ENCODE measurements at places on chromosomes 13 and 19. TPM values are rescaled to one million over a fixed set of nuclear protein-coding genes. Genes with fewer than 3 reads are reported as not detected.

- no peaks in the 10 kb centered on the region for H3K36me3 ChIP-seq
- H3K4me3 ChIP-seq = no peak overlapping the region
- no peak for DNase-seq
- no peak overlapping the region for H3K27ac ChIP-seq
- H3K4me1 ChIP-seq = no peaks in the 10 kb centered on the region
These were observed 206.0 kb downstream of the FGF14 start for GRCh38 chr13:102195566-102196462.

PRR22 gene
- total RNA-seq = 1.8 TPM

- H3K36me3 ChIP-seq = no peaks in the 10 kb centered on the region
- peak within 1 kb of the TSS; percentile 15 for H3K4me3 ChIP-seq
- no peaks in the 10 kb centered on the region for H3K4me1 ChIP-seq
- peaks cover 33% of the 10 kb centered on the region for H3K27me3 ChIP-seq
- DNase-seq = no peak
- no peak within 1 kb of the TSS for H3K27ac ChIP-seq
These were observed at the start of gene SLC7A10 for GRCh38 chr19:33225458-33225926. Gene SLC7A10 (minus strand): TSS chr19:33225850. CDS start chr19:33225703, 147 bp downstream.

GRCh38 chr19:41225238-41226052 lies 6.4 kb downstream of the AXL start:
- H3K27me3 ChIP-seq = peaks cover 2% of the 10 kb centered on the region
- H3K4me1 ChIP-seq = no peaks in the 10 kb centered on the region
- DNase-seq = peak; percentile 80
- peak overlapping the region; percentile 62 for H3K4me3 ChIP-seq
- no peaks in the 10 kb centered on the region for H3K36me3 ChIP-seq

DNA sequence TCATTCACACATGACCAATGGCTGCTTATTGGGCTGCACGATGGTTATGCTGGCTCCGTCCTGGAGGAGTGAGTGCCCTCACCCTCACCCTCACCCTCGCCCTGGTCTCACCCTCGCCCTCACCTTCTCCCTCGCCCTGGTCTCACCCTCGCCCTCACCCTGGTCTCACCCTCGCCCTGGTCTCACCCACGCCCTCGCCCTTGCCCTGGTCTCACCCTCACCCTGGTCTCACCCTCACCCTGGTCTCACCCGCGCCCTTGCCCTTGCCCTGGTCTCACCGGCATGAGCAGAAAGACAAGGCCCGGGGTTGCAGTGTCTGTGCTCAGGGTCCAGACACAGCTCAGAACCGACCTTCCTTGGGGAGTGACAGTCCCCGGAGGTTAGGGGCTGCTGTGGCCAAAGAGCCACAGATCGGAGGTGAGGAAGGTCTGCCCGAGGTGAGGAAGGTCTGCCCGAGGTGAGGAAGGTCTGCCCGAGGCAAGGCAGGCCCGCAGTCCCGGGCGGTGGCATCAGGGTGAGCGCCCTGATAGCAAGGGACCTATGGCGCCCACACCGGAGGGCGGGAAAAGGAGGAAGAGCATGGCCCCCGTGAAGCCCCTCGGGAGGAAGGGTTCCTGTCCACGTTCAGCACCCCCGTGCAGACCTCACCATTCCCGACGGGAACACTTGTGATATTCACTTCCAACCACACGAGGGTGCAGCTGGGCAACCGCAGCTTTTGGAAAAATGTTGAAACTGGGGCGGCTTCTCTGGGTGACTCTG lies 65.6 kb downstream of the MCF2L start:
- peaks cover 5% of the 10 kb centered on the region for H3K4me1 ChIP-seq
- H3K27ac ChIP-seq = no peak overlapping the region
- no peaks in the 10 kb centered on the region for H3K27me3 ChIP-seq
- H3K4me3 ChIP-seq = peak overlapping the region; percentile 11

DNA sequence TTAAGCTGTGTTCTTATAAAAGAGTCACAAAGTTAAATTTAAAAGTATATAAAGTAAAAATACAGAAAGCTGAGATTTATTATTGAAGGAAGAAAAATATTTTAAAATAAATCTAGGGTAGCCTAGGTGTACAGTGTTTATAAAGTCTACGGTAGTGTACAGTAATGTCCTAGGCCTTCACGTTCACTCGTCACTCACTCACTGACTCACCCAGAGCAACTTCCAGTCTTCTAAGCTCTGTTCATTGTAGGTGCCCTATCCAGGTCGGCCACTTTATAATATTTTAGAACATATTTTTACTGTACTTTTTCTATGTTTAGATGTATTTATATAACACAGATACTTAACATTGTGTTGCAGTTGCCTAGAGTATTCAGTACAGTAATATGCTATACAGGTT lies 47.4 kb downstream of the NDFIP2 start:
- DNase-seq = no peak
- H3K4me3 ChIP-seq = no peak overlapping the region
- H3K4me1 ChIP-seq = no peaks in the 10 kb centered on the region
- H3K27me3 ChIP-seq = no peaks in the 10 kb centered on the region
- peaks cover 3% of the 10 kb centered on the region for H3K36me3 ChIP-seq

DNA sequence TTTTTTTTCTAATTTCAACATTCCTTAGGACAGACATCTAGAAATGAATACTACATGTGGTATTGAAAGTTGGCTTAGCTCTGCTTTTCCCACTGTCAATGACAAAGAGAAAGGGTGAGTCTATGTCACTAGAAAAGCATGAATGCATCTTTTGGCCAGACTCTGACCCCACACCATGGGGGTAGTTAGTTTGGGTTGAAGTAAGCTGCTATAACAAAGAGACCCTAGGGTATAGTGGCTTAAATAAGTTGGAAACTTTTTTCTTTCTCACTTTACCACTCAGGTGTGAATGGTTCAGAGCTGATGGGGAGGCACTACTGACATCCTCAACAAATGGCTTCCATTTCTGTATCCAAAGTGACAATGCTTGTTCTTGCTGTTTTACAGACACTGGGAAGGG lies 161.5 kb downstream of the DLEU7 start:
- DNase-seq = no peak
- H3K4me1 ChIP-seq = peaks cover 18% of the 10 kb centered on the region
- no peak overlapping the region for H3K27ac ChIP-seq
- no peaks in the 10 kb centered on the region for H3K27me3 ChIP-seq
- no peak overlapping the region for H3K4me3 ChIP-seq

PRDX2 gene
- total RNA-seq = 273 TPM

DNASE2 gene
- total RNA-seq = 5.5 TPM

DNA sequence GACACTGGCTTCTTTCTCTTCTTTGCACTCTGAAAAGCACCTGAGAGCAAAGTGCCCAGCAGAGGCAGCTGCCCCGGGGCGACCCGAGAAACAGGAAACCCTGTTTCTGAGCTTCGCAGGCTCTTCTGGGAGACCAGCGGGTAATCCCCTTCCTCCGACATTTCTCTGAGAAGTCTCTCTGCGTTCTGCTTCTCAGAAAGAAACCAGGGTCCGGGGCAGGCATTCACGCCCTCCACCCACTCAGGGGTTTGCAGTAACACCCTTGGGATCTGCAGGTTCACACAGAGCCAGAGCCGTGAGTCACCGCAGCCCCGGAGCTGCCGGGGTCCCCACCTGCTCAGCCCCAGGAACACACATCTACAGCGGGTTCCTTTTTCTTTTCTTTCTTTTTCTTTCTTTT lies 86.0 kb downstream of the GADD45B start:
- DNase-seq = no peak
- no peaks in the 10 kb centered on the region for H3K27me3 ChIP-seq
- H3K4me3 ChIP-seq = no peak overlapping the region
- H3K36me3 ChIP-seq = no peaks in the 10 kb centered on the region

CYP2S1 gene
- 0.50 TPM for total RNA-seq

GRCh38 chr13:29496241-29496712 lies 99.2 kb downstream of the SLC7A1 start:
- DNase-seq = no peak
- H3K27ac ChIP-seq = no peak overlapping the region
- H3K27me3 ChIP-seq = peaks cover 35% of the 10 kb centered on the region
- H3K36me3 ChIP-seq = no peaks in the 10 kb centered on the region

TSEN34 gene
- 18.2 TPM for total RNA-seq

DNA sequence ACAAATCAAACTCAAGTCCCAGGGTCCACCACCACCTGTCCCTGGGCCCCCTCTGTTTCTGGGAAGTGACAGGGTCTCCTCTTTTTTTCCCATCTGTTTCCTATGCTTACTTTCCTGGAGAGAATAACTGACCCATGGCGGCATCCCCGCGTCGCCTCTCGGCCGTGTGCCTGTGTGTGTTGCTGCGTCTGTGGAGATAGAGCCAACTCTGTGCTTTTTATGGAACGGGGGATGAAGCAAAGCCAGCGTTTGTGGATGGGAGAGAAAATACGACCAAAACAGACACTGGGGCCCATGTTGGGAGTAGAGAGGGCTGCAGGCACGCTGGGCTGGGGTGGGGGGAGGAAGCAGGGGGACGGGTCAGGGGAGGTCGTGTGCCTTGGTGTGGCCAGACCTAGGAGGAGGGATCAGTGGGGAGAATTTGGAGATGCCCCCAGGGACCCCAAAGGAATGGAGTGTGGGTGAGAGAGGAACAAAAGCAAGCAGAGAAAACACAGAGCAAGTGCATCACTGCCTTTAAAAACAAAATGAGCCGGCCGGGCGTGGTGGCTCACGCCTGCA lies 16.6 kb downstream of the PLK5 start:
- DNase-seq = no peak
- no peak overlapping the region for H3K27ac ChIP-seq
- no peak overlapping the region for H3K4me3 ChIP-seq
- peaks cover 2% of the 10 kb centered on the region for H3K27me3 ChIP-seq

DNA sequence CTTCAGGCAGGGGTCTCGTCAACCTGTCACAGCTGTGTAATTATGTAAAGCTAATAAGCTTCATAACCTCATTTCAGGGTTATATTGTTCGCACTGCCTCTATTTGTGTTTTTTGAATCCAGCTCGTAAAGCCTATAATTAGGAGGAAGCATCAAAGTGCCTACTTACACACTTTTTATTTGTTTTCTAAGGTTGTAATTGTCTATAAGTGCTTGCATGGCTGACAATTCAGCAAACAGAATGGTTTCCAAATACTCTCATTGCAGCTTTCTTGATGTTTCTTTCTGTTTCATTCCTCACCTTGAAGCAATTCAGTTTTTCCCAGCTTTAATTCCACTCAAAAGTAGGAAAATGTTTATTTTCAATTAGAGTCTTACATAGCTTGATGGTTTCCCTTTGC lies 336.3 kb downstream of the HS6ST3 start:
- no peaks in the 10 kb centered on the region for H3K4me1 ChIP-seq
- no peaks in the 10 kb centered on the region for H3K36me3 ChIP-seq
- no peak overlapping the region for H3K4me3 ChIP-seq
- no peak for DNase-seq

- no peaks in the 10 kb centered on the region for H3K4me1 ChIP-seq
- H3K4me3 ChIP-seq = no peak overlapping the region
- no peaks in the 10 kb centered on the region for H3K36me3 ChIP-seq
- no peak overlapping the region for H3K27ac ChIP-seq
These were observed 61.8 kb downstream of the AKAP11 start for GRCh38 chr13:42333613-42334328.

- H3K27ac ChIP-seq = no peak overlapping the region
- no peak overlapping the region for H3K4me3 ChIP-seq
- H3K4me1 ChIP-seq = peaks cover 10% of the 10 kb centered on the region
- H3K27me3 ChIP-seq = no peaks in the 10 kb centered on the region
- DNase-seq = no peak
These were observed 70.3 kb downstream of the ALOX5AP start for GRCh38 chr13:30805603-30806011.

ADAMTSL5 gene
- total RNA-seq = 13.6 TPM

GRCh38 chr19:57719424-57719823 lies 8.0 kb downstream of the ZNF671 start:
- H3K27me3 ChIP-seq = no peaks in the 10 kb centered on the region
- no peak for DNase-seq
- no peaks in the 10 kb centered on the region for H3K4me1 ChIP-seq
- peaks cover 18% of the 10 kb centered on the region for H3K36me3 ChIP-seq
- no peak overlapping the region for H3K27ac ChIP-seq

DNA sequence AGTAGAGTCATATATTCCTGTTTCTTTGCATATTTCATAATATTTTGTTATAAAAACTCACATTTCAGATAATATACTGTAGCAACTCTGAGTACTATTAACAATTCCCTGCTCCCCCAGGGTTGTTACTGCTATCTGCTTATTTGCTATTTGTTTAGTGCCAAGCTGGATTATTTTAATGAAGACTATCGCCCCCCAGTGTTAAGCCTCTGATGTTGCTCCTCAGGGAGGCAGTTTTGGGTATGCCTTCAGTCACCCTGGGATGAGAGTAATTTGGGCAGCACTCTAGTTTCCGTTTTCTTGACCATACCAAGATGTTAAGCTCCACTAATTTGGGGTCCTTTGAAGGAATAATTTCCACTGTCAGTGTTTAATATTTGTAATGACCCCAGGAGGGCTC lies 46.0 kb downstream of the MICU2 start:
- H3K27ac ChIP-seq = no peak overlapping the region
- no peak overlapping the region for H3K4me3 ChIP-seq
- no peaks in the 10 kb centered on the region for H3K36me3 ChIP-seq

GRCh38 chr13:46796129-46796514 lies 839 bp downstream of the ESD start:
- H3K36me3 ChIP-seq = peaks cover 18% of the 10 kb centered on the region
- H3K27me3 ChIP-seq = no peaks in the 10 kb centered on the region
- peak overlapping the region; percentile 96 for H3K4me3 ChIP-seq
- H3K27ac ChIP-seq = peak overlapping the region; percentile 87
- DNase-seq = no peak

- H3K4me1 ChIP-seq = no peaks in the 10 kb centered on the region
- H3K27me3 ChIP-seq = peaks cover 2% of the 10 kb centered on the region
- no peak overlapping the region for H3K27ac ChIP-seq
- DNase-seq = peak; percentile 64
- no peaks in the 10 kb centered on the region for H3K36me3 ChIP-seq
These were observed 12.1 kb upstream of the HAS1 start for GRCh38 chr19:51735759-51736449.

DNA sequence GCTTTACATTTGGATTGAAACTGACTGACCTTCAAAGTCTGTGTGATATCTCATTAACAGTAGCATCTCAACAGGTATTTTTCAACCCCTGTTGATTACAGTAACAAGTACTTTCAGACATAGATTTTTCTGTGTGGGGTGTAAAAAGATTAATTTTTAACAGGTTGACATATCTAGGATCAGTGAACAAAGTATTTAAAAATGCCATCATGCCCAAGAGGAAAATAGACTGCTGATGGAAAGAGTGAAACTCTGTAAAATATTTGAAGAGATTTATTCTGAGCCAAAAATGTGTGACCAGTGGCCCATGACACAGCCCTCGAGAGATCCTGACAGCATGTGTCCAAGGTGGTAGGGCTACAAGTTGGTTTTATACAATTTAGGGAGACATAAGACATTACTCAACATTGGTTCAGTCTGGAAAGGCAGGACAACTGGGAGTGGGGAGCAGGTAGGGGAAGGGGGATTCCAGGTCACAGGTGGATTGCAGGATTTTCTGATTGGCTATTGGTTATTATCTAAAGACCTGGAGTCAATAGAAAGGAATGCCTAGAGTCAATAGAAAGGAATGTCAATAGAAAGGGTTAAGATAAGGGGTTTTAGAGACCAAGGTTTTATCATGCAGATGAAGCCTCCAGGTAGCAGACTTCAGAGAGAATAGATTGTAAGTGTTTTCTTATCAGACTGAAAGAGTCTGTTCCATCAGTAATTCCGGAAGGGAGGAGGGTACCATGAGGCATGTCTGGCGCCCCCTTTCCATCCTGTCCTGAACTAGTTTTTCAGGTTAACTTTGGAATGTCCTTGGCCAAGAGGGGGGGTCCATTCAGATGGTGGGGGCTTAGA lies 29.1 kb downstream of the TNFRSF19 start:
- no peaks in the 10 kb centered on the region for H3K27me3 ChIP-seq
- H3K4me1 ChIP-seq = no peaks in the 10 kb centered on the region
- H3K27ac ChIP-seq = no peak overlapping the region
- H3K36me3 ChIP-seq = no peaks in the 10 kb centered on the region

MBD3L2 gene
- not detected for total RNA-seq

GRCh38 chr19:43644181-43644580 lies 4.5 kb upstream of the CADM4 start:
- H3K27ac ChIP-seq = no peak overlapping the region
- peaks cover 8% of the 10 kb centered on the region for H3K27me3 ChIP-seq
- DNase-seq = no peak
- no peaks in the 10 kb centered on the region for H3K4me1 ChIP-seq
- H3K36me3 ChIP-seq = peaks cover 9% of the 10 kb centered on the region

All from psoas muscle (tissue), 8 donors.